Hematopoietic multipotent progenitor cell treated with erythropoietin and hydrocortisone succinate and interleukin-3 and kit ligand, for 8 days (in vitro differentiated cells): ENCODE measurements at places on chromosomes 1 and 21.
A peak's percentile ranks its signal among the peaks of the same experiment; 100 is the strongest.

DNA sequence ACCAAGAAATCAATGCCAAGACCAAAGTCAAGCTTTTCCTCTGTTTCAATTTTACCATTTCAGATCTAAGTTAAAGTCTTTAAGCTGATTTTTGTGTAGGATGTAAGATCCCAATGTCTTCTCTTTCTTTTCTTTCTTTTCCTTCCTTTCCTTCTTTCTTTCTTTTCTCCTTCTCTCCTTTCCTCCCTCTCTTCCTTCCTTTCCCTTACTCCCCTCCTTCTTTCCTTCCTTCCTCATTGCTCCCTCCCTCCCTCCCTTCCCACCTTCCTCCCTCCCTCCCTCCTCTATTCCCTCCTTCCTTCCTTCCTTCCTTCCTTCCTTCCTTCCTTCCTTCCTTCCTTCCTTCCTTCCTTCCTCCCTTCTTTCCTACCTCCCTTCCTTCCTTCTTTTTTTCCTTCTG lies 197.5 kb downstream of the KCNT2 start:
- no peak for DNase-seq

- DNase-seq: no peak
Observed at GRCh38 chr1:10401281-10401680, 2.4 kb downstream of the PGD start.

DNA sequence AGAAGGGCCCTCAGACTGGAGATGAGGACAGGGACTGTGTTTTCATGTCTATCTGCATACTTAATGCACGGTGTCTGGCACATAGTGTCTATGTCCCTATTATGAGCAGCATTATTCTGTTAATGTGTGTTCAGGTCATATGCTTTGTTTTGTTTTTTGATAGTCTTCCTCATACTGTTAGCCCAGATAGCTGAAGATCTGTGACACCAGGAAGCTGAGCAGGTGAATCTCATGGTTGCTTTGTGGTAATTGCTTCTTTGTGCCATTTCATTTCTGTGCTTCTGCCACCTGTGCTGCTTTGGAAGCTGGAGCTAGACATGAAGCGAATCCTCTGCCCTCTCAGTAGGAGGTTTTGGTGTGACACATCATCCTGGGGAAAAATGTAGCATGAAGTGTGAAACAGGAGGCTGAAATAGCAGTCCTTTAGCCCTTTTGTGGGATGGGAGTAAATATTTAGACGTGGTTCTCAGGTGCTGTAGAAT lies 15.8 kb downstream of the SMAP2 start:
- no peak for DNase-seq

DNA sequence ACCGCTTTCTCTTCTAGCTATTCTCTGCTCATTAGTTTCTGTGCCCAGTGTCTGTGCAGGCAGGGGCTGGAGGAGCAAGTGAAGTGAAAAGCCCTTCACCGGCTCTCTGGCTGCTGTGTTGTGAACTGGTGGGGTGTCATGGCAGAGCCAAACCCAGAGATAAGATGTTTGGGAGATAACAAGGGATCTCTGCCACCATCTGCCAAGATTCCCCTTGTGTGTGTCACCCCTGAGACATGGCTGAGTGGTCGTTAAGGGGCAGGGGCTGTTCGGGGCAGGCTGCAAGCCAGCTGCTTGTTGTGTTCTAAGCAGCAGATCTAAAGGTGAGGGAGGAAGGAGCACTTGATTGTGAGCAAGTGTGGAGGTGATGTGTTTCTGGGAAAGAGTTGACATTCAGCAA lies 24.5 kb downstream of the CNIH3 start:
- no peak for DNase-seq

GRCh38 chr1:211829343-211830054 lies 1.1 kb downstream of the LPGAT1 start:
- DNase-seq: no peak

GRCh38 chr1:178004926-178005391 lies 35.1 kb upstream of the SEC16B start:
- no peak for DNase-seq

- no peak for DNase-seq
Observed at GRCh38 chr1:34175744-34176143, 963 bp upstream of the C1orf94 start.

GRCh38 chr1:17569200-17570139 lies 30.0 kb downstream of the ARHGEF10L start:
- DNase-seq: peak; percentile 82

- DNase-seq: no peak
Observed at GRCh38 chr1:93468662-93469061, 20.7 kb downstream of the FNBP1L start.

- DNase-seq: no peak
Observed at GRCh38 chr1:170360601-170361000, 171.4 kb upstream of the GORAB start.

GRCh38 chr1:9767964-9768668 lies 55.6 kb downstream of the CLSTN1 start:
- DNase-seq: peak; percentile 51

- DNase-seq: no peak
Observed at GRCh38 chr21:42377211-42377950, 11.0 kb upstream of the TFF1 start.

DNA sequence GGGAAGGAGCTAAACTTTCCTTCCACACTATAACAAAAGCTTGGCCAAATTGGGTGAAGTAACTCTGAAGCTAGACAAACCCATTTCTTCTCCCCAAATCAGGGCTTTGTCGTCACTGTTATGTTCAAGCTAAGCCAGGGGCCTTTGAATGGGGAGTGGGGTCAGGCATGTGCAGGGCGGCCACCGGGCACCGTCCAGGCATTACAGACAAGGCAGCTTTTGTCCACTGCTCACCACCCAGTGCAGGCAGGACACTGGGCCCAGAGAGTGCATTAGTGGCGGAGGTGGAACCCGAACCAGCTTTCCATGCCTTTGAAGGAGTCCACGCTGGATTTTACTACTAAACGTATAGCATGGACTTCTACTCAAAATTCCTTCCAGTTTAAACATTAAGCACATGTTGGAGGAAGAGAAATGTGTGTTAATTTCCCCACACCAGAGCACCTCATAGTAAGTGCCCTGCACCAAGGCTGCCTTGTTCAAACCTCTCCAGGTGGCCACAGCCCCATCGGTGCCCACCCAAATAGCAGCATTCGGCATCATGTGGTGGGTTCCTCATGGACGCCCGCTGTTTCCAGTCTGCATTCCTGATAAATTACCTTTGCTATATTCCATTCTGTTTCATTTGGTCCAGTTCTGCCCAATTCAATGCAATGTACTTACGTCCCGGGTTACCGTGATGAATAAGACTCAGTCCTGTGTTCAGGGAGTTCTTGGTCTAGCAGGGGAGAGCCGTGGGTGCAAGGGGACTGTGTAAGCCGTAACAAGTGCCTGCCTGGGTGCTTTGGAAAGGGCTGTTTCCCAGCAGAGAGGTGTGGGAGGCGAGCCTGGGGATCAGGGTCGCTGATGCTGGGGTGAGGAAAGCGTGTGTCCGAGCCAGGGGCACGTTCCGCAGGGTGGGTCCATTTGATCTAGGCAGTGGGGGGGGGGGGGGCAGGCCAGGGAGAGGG lies 1.6 kb downstream of the UBASH3A start:
- no peak for DNase-seq

DNA sequence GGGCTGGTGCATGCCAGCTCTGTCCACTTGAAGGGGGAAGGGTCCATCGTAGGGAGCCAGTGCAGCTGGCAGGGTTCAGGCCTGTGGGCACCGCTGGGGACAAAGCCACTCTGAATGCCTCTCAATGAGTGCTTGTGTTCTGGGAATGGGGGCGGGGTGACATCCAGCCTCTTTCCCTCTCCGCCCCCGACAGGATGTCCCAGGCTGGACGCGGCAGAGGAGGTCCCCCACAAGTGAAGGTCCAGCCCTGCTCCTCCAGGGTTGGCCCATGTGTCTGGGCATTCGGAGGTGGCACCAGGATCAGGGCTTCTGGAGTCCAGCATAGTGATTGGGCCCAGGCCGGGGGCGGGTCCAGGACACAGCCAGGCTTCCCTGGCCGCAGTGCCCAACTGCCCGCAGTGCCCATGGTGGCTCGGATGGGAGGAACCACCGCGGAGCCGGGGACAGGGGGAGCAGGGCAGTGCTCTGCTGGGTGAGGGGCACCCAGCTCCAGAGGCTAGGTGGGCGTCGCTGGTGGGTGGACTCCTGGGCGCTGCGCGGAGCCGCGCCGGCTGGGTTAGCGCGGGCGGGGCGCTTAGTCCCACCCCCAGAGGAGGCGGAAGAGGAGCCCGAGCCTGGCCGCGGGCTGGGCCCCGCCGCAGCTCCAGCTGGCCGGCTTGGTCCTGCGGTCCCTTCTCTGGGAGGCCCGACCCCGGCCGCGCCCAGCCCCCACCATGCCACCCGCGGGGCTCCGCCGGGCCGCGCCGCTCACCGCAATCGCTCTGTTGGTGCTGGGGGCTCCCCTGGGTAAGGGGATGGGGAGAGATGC lies at the start of gene SHISA4:
SHISA4 (plus strand) TSS at position 617 of the 808 bp plus-strand sequence; CDS start at position 714, 97 bp downstream.
- DNase-seq: no peak

- DNase-seq: no peak
Observed at GRCh38 chr1:53725238-53725689, 13.7 kb downstream of the GLIS1 start.

GRCh38 chr1:209198961-209199750 lies 384.4 kb upstream of the CAMK1G start:
- DNase-seq: no peak

DNA sequence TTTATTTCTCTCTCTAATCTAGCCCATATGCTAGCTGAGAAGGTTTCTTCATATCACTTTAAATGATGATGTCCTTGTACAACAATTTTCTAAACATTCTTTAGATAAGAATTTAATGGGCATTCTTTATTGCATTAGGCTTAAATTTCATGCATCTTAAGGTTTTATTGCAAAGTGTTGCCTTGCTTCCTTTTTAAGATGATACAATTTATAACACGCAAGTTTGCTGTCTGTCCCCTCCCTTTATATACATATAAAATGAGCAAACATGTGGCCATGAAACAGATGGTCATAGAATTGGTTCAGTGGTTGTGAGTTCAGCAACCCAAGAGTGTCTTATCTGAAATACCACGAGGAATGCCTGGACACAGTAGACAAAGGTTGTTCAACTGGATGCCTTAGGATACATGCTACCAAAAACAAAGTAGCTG lies 12.1 kb downstream of the NBPF3 start:
- DNase-seq: peak; percentile 86

GRCh38 chr1:99546432-99547416 lies 99.2 kb upstream of the PALMD start:
- no peak for DNase-seq

GRCh38 chr1:222931023-222931422 lies 116.2 kb downstream of the DISP1 start:
- DNase-seq: no peak

GRCh38 chr1:2343023-2343935 lies 48.1 kb downstream of the MORN1 start:
- no peak for DNase-seq

DNA sequence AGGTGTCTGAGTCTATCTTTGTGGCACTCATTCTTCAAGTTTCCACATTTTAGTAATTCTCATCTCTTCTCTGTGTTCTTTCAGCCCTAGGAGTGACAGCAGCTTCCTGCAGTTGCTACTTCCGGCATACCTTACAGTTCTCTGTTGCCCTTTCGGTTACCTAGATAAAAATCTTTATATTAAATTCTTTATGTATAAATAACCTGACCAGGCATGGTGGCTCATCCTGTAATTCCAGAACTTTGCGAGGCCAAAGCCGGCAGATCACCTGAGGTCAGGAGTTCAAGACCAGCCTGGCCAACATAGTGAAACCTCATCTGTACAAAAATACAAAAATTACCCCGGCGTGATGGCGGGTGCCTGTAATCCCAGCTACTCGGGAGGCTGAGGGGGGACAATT lies 62.9 kb downstream of the CDKN2C start:
- DNase-seq: no peak
